Activated CD8-positive, alpha-beta memory T cell treated with anti-CD3 and anti-CD28 coated beads for 4 hours (primary cell): ENCODE measurements at places on chromosomes 7 and 10.

DNA sequence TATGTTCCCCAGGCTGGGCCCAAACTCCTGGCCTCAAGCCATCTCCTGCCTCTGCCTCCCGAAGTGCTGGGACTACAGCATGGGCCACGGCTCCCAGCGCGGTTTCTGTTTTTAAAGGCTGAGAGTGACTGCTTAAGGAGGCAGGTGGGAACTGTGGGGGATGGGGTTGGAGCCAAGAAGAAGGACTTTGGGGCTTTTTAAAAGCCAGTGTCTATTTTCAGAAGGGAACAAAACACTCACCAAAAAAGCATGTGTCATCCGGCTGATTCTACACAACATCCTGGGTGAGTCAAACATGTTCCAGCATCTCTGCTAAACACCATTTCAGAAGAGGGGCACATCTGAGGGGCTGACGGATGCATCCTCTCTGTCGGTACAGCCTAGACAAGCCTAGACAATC is 824.5 kb downstream of the TYW1 start:
- DNase-seq, result no peak

- no peak for DNase-seq
Measured at GRCh38 chr10:88538048-88538447, 45.1 kb downstream of the RNLS start.

GRCh38 chr10:13990946-13991345 is 339.8 kb downstream of the FRMD4A start:
- no peak for DNase-seq

DNA sequence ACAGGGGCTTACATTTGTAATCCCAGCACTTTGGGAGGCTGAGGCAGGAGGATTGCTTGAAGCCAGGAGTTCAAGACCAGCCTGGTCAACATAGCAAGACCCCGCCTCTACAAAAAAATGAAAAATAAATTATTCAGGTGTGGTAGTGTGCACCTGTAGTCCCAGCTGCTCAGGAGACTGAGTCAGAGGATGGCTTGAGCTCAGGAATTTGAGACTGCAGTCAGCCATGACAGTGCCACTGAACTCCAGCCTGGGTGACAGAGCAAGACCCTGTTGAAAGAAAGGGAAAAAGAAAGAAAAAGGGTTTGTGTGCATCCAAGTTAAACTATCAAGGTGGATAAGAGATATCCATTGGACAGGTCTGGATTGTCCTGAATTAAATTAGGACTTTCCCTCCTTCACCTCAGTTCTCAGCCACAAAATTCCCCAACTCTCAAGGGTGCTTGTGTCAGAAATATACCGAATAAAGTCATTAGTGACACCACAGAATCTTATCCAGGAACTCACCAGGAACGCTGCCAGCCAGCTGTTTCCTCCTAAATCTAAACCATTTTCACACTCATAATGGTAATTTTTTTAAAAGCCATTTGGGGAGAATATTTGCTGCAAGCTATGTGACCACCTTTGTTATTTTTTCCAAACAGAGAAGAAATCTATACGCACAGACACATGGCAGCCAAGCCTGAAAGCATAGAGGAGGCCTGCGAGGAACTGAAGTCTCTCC is 12.0 kb downstream of the AFAP1L2 start:
- DNase-seq, result no peak

GRCh38 chr10:89814278-89814677 is 112.9 kb downstream of the KIF20B start:
- DNase-seq, result no peak

DNA sequence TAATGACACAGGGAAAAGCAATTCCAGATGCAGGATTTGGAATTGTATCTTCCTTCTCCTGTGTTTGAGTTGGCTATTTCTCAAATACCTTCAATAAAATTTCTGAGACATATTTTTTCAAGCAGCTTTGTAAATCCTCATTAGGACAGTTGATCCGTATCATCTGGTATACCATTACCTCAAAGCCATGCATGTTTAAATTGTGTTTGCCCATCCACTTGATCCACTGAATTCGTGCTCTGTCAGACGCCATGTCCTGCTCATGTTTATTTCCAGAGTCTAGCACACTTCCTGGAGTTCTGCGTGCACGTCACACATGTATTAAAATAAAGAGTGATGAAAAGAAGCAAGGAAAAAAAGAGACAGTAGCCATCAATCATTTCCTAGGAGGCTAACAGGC is 141.8 kb upstream of the CDC14C start:
- DNase-seq, result no peak

DNA sequence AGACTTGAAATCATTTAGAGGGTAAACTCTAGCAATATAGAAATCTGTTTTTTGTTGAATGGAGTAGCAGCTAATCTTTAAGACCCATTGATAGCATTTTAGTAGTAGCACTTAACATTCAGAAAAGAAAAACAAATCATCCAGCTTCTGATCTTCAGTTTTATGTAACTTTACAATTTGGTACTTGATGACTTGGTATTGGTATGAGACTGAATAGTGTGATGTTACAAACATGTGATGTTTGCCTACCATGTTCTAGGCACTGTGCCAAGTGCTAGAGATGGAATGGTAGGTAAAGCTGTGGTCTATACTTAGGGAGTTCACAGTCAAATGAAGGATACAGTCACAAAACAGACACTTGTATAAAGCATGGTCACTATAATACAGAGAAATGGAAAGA is 21.3 kb downstream of the ZEB1 start:
- no peak for DNase-seq

- DNase-seq, result no peak
Measured at GRCh38 chr7:155819186-155819585, 6.9 kb upstream of the SHH start.

GRCh38 chr10:52353960-52354394 is 39.9 kb downstream of the DKK1 start:
- DNase-seq, result no peak

- DNase-seq, result no peak
Measured at GRCh38 chr10:131855461-131856401, 45.1 kb upstream of the PPP2R2D start.

GRCh38 chr7:6730343-6730633 is 23.5 kb upstream of the ZNF12 start:
- DNase-seq, result no peak

GRCh38 chr7:19117091-19117869 is at the start of gene TWIST1:
Gene TWIST1, minus strand, starts transcription at chr7:19117636. Its CDS starts 315 bp downstream, at chr7:19117321.
- DNase-seq, result no peak
